Activated CD4-positive, alpha-beta T cell treated with anti-CD3 and anti-CD28 coated beads, Interleukin-2, amount 50 U/mL, for 1 hour (primary cell): ENCODE measurements at places on chromosomes 1 and 21.

DNA sequence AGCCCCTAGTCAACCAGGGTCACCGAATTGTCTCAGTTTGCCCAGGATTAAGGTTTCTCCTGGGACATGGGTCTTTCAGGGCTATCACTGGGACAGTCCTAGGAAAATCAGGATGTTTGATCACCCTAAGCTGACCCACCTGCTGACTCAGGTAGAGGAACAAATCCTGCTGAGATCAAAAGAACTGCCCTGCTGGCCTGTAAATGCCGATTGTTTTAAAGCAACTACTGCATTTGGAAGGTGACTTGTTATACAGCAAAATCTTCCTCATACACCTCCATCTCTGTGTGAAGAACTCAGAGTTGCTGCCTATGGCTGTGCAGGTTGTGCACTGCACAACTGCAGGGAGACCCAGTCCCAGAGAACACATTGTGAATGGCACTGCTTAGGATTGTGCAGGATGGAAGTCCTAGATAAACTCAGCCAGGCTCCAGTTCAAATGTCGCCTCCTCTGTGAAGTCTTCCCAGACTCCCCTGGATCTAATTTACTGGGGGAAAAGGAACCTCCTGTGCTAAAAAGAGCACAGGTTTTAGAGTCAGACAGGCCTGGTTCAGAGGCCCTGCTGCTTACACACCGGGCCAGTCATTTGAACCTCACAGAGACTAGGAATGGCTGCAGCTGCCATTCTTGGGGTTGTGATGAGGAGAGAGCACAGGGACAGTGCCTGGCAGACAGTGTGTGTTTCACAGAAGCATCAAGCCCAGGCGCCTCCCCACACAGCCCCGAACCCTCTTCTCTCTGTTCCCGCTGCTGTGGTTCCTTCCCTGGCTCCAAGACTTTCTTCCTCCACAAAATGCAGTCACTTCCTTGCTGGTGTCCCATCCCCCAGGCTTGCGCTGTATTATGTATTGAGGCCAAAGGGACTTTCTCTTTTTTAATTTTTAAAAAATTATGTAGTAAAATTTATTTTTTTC lies 23.2 kb upstream of the LRP8 start:
- no peak for DNase-seq

- no peak for DNase-seq
These were observed 17.7 kb upstream of the RUNX1 start for GRCh38 chr21:35066824-35067223.

DNA sequence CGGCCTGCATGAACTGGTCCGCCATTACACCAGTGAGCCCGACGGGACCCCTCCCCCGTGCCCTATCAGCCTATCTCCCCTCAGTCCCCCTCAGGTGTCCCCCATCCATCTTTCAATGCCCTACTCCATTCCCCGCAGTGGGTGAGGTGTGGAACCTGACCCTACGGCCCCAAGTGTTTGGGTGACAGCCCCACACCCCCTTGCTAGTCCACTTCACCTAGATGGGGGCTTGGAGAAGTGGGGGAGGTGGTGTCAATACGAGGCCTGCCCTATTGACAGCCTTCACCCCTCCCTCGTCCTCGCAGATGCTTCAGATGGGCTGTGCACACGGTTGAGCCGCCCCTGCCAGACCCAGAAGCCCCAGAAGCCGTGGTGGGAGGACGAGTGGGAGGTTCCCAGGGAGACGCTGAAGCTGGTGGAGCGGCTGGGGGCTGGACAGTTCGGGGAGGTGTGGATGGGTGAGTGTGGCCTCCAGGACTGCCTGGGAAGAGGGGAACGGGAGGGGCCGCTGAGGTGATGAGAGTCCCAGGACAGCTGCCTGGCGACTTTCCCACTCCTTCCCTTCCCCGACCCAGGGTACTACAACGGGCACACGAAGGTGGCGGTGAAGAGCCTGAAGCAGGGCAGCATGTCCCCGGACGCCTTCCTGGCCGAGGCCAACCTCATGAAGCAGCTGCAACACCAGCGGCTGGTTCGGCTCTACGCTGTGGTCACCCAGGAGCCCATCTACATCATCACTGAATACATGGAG lies 15.7 kb upstream of the HDAC1 start:
- no peak for DNase-seq

- no peak for DNase-seq
These were observed 10.6 kb downstream of the VCAM1 start for GRCh38 chr1:100730130-100730529.

- no peak for DNase-seq
These were observed 76.4 kb upstream of the SLC45A1 start for GRCh38 chr1:8241417-8242014.

DNA sequence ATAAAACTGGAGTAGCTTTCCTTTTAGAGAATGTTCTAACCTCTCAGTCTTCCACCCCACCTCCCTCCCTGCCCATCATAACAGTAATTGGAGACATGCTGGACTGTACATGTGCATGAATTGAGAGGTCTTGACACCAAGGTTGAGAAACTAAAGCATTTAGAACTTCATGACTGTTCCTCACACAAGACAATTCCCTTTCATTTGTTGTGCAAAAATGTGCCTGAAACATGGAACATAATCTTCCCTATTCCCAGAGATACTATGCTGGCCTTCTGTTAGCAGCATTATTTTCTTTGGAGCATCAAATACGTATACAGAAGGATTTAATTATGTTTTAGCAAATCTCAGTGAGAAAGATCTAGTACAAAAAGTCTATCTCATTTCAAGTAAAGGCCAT lies 97.5 kb upstream of the KCNE2 start:
- DNase-seq = no peak

DNA sequence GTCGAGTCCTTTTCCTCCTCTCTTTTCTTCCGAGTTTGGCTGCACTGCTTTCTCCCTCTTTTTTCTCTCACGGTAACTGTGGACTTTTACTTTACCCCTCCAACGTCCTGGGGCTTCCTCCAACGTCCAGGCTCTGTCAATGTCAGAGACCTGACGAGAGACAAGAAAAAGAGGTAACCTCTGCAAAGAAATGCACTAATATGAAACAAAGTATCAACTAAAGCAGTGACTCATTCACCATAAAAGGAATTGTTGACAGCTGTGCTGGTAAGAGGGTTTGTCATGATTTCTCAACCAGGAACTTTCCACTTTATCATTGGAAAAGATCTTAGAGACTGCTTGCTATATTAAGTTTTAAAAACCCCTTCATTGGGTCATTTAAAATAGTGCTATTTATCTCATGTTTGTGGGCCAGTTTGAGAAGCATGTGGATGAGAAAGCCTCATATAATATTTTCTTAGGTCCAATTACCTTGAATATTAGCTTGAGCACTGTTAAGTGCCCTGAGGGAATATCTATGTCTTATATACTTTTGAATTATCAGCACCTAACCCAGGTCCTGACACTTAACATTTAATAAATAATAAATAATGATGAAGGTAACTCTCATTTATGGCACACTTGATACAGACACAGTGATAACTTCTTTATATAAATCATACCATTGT lies at the start of gene GBP2:
GBP2 (minus strand) TSS at position 202 of the 668 bp plus-strand sequence. CDS start 4,148 bp downstream, outside the sequence.
- DNase-seq = peak; percentile 20

- DNase-seq = no peak
These were observed 17.5 kb downstream of the PTGS2 start for GRCh38 chr1:186662752-186663151.

GRCh38 chr1:204076891-204077290 lies 4.0 kb downstream of the SOX13 start:
- no peak for DNase-seq

GRCh38 chr1:152442301-152442700 lies 28.2 kb upstream of the CRNN start:
- DNase-seq = no peak

DNA sequence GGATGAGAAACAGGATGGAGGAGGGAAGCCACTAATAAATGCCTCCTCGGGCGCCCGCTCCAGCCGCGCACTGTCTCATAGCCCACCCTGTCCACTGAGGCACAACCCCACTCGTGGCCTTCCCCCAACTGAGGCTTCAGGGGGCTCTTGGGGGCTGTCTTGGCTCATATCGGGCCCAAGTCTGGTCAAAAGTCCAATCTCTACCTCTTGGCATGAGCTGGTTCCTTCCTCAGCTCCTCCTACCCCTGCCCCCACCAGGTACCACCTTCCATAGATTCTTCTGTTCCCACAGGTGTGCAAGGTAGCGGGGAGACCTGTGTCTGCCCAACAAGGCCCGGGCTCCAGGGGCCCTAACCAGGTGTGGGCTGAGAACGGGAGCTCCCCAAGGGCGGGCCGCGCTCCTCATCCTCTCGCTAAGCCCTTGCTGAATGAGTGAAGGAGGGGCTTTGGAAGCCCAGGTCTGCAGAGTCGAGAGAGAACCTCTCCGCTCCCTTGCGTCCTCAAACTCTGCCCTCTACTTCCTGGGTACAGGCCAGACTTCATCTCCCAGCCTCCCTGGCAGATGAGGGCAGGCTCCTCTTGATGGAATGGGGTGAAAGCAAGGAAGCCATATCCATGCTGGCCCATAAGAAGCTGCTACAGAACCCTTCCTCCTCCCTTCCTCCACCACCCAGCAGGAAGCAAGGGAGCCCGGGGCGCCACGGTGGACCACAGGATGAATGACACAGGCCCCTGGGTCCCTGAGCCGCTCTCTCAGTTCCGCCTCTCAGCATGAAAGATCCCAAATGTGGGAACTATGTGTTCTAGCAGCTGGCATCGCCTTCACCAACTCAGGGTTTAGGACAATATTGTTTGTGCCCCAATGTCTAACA lies 74.7 kb downstream of the PSMG1 start:
- no peak for DNase-seq

GRCh38 chr1:84425150-84425896 lies 27.0 kb downstream of the DNASE2B start:
- no peak for DNase-seq

DNA sequence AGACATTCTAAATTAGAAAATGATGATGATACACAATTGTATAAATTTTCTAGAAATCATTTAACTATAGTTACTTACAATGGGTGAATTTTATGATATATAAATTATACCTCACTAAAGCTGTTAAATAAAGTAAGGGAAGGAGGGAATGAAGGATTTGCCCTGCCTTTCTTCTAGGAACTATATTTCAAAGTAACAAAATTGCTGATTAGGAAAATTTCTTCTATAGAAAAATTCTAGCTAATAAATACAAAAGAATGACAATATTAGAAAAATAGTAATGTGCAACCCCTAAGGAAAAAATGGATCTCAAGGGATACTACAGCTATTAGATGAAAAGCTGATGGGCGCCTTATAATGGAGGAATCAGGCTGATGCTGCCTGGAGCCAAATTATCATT lies 23.1 kb downstream of the SPATA6 start:
- no peak for DNase-seq

- DNase-seq = no peak
These were observed 8.7 kb upstream of the BARHL2 start for GRCh38 chr1:90725657-90726424.

- no peak for DNase-seq
These were observed 144.1 kb downstream of the CENPF start for GRCh38 chr1:214747050-214747635.

DNA sequence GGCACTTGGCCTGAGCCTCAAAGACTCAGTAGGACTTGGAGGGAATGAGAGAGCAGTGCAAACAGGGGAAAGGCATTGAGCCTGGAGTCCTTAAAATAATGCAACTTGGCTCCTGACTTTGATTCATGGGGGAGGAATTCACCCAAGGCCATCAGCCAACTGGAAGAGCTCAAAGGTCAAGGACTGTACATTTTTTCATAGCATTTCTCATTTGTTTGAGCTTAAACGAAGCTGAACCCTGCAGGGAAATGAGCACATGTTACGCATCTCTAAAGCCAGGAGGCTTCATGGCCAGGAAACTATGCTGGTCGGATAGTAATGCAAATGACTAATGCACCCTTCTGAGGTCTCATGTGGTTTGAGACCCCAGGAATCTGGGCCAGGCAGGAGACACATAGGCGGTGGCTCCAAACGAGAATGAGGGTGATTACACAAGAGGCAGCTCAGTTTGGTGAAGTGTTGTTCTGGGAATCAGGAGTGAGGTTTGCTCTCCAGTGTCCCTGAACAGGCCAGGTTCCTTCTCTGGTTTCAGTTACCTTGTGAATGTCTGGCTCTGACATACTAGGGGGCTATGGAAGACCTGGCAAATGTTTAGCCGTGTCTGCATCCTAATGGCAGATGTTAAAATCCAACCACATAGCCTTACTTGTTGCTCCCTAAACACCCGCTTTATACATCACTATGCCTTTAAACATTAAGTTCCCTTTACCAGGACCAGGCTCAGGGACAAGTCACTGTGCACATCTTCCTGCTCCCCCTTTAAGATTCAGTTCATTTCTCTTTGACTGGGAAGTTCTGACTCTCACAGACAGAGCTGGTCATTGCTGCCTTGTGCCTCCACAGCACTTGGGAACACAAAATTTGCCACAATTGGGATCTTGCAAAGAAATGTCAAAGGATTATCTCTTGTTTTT lies 503.9 kb upstream of the USP24 start:
- DNase-seq = no peak

DNA sequence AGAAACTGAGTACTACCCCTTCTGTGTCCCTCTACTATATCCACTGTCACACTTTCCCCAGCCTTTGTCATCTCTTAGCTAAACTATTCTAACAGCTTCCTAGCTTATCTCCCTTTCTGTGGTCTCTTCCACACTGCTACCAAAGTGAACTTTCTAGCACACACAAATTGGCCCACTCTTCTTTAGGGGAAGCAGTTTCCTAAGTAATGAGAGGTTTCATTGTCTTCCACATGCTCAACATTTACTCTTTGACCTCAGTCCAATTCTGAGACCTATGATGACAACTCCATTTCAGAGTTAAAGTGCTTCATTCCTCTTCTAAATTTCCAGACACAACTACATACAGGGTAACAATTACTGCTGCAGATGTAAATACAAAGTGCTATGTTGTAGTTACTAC lies 32.9 kb downstream of the SCYL3 start:
- DNase-seq = no peak

- no peak for DNase-seq
These were observed 107.6 kb downstream of the LHX9 start for GRCh38 chr1:198024782-198025181.

DNA sequence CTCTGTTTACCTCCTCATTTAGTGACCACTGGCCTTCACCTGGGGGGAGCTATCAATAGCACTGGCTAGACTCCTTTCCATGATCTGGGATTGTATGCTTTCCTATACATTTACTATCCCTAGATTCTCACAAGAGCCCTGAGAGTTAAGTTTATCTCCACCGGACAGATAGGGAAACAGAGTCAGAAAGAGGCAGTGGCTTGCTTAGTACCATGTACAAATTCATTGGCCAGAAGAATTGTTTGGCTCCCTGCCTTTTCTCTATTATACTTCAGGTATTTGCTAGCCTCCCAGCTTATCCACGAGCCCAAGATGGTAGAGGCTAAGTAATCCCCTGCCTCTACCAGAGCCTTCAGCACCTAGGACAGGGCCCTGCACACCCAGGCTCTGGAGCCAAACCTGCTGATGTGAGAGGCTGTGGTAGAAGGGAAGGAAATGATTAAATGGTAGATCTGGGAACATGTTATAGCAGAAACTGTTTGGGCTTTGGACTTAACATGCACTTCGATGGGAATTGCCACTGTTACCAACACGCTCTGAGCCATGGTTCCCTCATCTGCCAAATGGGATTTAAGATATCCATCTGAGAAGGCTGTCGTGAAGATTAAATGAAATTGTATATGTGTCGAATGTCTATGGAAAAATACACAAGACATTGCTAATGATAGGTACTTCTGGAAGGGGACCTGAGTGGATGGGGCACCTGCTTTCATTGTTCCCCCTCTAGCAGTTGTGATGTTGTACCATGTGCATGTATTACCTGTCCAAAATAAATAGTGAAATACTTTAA lies 3.1 kb upstream of the BLACAT1 start:
- DNase-seq = peak; percentile 22

- no peak for DNase-seq
These were observed 34.6 kb upstream of the HEATR1 start for GRCh38 chr1:236638945-236639344.
